ENCODE measurements at places on chromosomes 13 and 19.

- DNase-seq = peak; percentile 90
Observed at GRCh38 chr13:23579072-23579895, 9.1 kb downstream of the TNFRSF19 start.

GRCh38 chr19:11230621-11231386 is 8.6 kb upstream of the ANGPTL8 start:
- DNase-seq = no peak

DNA sequence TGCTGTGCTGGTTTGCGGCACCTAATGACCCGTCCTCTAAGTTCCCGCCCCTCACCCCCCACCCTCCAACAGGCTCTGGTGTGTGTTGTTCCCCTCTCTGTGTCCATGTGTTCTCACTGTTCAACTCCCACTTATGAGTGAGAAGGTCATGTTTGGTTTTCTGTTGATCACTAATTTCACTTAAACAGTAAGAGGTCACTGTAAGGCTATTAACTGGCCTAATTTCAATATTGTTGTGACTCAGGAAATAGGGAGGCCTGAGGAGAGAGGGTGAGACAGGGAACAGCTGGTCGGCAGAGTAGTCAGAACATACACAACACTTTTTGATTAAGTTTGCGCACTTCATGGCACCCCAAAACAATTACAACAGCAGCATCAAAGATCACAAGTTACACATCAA is 15.6 kb downstream of the TUBGCP3 start:
- DNase-seq = no peak

DNA sequence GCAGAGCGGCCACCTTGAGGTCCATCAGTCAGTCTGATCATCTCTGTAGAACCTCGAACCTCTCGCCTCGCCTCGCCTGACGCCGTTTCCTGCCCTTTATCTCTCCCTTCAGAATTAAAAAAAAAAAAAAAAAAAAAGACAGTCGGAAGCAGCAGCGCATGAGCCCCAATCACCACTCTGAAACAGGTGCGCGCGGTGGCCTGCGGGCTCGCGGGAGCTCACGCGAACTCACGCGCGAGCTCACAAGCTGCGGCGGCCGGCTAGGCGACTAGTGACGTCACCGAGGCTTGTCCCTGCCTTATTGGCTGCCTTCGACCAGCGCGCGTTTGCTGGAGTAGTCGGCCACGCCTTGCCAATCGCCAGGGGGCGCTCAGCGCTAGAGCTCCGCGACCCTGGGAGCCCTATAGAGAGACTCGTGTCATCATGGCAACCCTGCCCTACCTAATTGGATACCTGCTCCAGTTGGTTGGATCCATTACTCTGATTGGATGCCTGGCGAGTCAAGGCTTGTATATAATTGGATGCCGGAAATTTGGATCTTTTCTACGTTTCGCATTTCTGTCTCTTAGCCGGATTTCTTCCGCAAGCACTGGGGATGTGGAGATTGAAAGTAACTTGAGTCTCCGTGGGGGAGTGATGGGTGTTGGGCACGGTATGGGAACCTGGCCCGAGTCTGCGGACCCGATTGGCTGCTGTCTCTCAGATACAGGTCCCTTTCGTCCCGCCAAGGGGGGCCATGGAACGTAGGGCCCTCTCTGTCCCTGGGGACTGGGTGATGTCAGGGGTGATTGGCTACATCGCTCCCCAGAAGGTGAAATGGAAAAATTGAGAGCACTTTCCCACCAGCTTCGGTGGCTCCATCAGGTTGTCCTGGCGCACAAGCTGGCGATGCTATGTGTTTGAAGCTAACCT is 31.6 kb downstream of the SYT3 start:
- DNase-seq = peak; percentile 94

GRCh38 chr13:70353096-70353495 is 244.8 kb upstream of the KLHL1 start:
- DNase-seq = no peak

GRCh38 chr13:74530011-74530410 is 395.8 kb upstream of the KLF12 start:
- no peak for DNase-seq

GRCh38 chr13:65943024-65943423 is 1287.1 kb downstream of the PCDH9 start:
- DNase-seq = no peak

- no peak for DNase-seq
Observed at GRCh38 chr19:46040952-46041500, at the start of gene IGFL4. Gene IGFL4 (minus strand): TSS chr19:46041002. CDS start chr19:46040962, 40 bp downstream.

DNA sequence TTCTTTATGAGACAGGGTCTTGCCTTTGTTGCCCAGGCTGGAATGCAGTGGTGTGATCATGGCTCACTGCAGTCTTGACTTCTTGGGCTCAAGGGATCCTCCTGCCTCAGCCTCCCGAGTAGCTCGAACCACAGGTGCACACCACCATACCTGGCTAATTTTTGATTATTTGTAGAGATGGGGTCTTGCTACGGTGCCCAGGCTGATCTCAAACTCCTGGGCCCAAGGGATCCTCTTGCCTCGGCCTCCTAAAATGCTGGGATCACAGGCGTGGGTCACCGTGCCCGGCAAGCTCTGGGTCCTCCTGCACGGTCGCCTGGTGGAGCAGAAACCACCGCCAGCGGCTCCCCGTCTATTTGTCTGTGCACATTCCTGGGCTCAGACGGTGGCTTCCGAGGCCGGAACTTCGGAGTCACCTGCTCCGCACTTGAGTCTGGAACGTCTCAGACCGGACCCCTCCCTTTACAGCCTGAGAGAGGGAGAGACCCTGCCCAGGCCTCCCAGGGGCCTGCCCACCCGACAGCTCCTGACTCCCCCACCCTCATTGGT is 22.2 kb downstream of the EFNA2 start:
- no peak for DNase-seq

DNA sequence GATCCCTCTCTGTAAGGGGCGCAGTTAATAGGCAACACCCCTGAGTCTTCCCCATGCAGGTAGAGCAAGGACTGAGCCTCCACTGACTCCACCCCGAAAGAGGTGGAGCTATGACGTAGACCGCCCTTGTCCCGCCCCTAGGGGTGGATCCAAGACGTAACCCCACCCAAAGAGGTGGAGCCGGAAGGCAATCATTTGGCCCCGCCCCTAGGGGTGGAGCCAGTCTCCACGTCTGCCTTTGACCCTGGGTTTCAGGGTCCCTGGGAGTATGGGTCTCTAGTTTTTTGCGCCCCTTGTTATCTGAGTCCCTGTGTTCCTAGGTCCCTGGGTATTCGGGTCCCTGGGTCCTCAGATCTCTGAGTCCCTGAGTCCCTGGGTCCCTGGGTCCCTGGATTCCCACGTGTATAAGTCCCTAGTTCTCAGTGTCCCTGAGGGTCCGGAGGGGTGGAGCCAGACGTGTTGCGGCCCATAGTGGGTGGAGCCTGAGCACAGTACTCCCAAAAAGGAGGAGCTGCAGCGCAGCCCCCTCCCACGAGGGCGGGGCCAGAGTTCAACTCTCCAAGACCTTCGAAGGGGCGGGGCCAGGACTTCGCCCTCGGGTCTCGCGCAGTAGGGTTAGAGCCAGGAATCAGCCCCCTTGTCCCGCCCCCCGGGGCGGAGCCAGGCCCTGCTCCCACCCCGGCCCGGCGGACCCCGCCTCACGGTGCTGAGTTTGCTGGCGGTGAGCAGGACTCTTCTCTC is 5.3 kb downstream of the DENND1C start:
- peak; percentile 98 for DNase-seq

- no peak for DNase-seq
Observed at GRCh38 chr13:97727991-97728390, 225.5 kb upstream of the IPO5 start.

- DNase-seq = no peak
Observed at GRCh38 chr19:34961775-34962686, 2.0 kb downstream of the ZNF792 start.

DNA sequence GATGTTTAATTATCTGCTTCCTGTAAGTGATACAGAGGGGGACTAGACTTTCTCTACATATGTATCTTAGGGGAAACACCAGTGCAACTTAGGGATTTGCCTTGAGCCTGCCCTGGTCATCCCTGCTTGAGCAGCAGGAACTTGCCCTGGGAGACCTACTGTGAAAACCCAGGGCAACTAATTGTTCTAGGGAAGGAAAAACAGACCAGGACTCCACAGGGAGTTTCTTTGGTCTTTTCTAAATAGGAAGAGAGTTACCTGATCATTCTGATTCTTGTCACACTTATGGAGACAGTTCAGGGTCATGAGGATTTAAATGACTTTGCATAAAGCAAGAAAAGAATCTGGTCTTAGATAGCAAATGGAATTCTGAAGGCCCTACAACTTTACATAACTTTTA is 89.1 kb downstream of the WASF3 start:
- DNase-seq = no peak

GRCh38 chr13:20945952-20946383 is 43.4 kb upstream of the XPO4 start:
- no peak for DNase-seq

DNA sequence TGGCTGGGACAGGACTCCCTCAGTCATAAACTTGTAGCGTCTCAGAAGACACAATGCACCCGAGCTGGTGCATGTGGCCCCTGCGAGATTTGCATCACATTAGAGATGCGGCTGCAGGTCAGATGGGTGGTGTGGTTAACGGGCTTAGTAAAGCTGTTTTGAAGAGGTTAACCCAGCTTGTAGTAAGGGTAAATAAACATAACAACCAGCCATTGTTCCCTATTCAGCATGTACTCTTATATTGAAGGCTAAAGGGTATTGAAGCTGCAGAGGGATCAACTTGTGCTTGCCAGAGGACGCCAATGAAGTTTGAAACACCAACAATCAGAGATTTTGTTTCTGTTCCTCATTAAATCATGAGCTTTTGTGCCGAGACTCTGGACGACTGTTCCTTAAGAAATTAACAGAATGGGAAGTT is 79.4 kb downstream of the ZIC5 start:
- peak; percentile 43 for DNase-seq

Data from neuronal stem cell (in vitro differentiated cells).